ENCODE measurements at places on chromosomes 2 and 18.

GRCh38 chr2:31920962-31921361, 89.8 kb downstream of the MEMO1 start:
- no peak for DNase-seq

- DNase-seq, result no peak
These were observed 51.0 kb upstream of the MCFD2 start for GRCh38 chr2:46966576-46966975.

GRCh38 chr2:127182626-127183458, 37.3 kb downstream of the CYP27C1 start:
- no peak for DNase-seq

- no peak for DNase-seq
These were observed 193.1 kb downstream of the SH3RF3 start for GRCh38 chr2:109322111-109322510.

- DNase-seq, result no peak
These were observed 1.8 kb upstream of the ABCA12 start for GRCh38 chr2:215140166-215140707.

DNA sequence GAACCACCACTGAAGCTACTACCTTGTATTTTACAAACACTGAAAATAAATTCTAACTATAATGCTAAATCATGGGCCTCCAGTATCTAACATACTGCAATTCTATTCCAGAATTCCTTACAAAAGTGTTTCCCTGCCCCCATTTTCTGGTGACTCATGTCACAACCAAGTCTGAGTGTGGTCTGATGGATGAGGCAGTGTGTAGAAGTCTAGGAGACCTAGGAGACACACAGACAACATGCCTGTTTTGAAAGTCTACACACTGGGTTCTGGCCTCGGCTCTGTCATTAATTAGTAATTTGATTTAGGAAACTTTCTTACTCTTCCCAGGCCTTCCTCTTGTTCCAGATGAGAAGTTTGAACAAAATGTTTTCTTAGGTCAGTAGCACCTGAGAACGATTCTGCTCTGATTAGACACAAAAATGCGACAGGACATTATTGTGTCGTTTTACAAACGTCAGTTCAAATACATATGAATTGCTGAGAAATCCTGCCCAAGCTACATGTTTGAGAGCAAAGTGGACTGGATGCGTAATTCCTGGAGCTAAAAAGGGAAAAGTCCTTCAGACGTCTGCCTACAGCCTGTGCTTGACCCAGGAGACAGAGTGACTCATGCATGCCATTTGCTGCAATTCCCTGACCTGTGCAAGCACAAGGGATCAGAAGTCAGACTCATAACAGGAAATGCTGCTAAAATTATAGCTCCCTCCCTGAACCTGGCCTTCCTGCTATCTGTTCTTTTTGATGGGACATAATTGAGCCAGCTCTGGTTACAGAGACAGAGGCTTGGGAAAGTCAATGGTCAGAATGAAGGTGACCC, 494.4 kb downstream of the SOX11 start:
- no peak for DNase-seq

GRCh38 chr18:56188529-56189275, 449.7 kb downstream of the TXNL1 start:
- no peak for DNase-seq
